Heart right ventricle (tissue), 16 donors: ENCODE measurements at places on chromosomes 11 and 22.
A peak's percentile ranks its signal among the peaks of the same experiment; 100 is the strongest.

DNA sequence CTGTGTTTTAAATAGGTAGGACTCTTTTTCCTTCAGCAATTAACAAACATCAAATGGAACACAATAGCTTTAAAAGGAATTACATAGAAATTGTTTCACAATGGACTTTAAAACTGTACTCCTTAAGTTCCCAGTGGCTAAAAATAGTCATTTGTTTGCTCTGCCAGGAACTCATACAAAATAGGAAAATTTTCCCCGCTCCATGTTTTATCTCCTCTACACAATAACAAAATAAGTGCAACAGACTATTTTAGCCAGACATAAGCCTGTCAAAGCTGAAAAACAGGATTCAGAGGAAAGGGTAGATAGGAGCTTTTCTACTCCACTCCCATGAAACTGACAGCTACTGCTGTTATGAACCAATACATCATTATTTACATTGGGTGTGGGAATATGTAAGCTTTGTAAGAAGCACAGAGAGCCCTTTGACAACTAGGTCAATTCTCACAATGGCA is 90.1 kb downstream of the STK33 start:
- DNase-seq, result no peak

DNA sequence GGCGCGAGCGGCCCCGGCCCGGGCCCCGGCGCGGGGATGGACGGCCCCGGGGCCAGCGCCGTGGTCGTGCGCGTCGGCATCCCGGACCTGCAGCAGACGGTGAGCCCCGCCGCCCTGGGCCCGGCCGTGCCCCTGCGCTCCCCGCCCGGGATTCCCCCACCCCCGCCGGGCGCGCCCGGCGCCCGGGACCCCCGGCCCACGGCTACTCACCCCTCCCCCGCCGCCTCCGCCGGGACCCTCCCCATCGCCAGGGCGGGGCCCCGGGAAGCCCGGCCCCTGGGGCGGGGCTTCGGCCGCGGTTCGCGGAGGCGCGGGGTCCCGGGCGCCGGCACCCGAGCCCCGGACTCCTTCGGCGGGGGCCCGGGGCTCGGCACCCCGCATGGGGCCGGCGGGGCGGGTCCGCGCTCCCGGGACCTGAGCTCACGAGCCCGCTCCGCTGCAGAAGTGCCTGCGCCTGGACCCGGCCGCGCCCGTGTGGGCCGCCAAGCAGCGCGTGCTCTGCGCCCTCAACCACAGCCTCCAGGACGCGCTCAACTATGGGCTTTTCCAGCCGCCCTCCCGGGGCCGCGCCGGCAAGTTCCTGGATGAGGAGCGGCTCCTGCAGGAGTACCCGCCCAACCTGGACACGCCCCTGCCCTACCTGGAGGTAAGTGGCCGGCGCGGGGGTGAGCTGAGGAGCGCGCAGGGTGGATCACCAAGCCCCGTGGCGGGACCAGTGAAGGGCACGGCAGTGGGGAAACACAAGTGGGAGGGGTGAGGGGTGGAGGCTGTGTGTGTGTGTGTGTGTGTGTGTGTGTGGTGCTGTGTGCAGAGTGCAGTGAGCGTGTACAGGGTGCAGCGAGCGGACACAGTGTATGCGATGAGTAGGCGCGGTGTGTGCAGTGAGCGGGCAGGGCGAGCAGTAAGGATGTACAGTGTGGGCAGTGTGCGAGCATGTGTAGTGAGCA is 2.3 kb downstream of the SHANK3 start:
- no peak for DNase-seq

GRCh38 chr11:18844753-18845367 is 53.3 kb upstream of the PTPN5 start:
- DNase-seq, result no peak

DNA sequence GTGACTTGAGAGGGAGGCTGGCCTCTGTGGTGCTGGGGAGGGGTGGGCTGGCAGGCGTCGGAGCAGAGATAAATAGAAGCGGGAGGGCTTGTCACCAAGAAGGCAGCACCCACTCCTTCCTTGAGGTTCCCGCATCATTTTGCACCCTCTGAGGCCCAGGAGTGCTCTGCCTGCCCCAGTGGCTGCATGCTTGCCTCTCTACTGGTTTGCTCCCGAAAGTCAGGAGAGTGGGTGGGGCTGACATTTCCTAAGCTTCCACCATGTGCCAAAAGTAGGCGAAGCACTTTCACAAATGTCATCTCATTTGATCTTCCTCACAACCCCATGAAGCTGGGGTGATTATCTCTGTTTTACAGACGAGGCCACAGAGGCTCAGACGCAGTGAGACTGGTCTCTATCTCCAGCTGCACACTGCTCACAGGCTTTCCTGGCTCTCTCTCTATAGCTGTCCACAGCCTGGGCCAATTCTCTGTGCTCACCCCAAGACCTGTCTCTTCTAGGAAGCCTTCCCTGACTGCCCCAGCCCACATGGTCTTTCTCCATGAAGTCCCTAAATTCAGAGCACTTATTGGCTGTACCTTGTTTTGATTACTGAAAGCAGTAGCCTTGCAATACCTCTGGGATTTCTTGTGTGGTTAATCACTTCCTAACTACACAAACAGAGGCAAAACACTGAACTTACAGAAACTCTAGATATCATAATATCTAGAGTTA is 2.6 kb upstream of the UCP3 start:
- no peak for DNase-seq

DNA sequence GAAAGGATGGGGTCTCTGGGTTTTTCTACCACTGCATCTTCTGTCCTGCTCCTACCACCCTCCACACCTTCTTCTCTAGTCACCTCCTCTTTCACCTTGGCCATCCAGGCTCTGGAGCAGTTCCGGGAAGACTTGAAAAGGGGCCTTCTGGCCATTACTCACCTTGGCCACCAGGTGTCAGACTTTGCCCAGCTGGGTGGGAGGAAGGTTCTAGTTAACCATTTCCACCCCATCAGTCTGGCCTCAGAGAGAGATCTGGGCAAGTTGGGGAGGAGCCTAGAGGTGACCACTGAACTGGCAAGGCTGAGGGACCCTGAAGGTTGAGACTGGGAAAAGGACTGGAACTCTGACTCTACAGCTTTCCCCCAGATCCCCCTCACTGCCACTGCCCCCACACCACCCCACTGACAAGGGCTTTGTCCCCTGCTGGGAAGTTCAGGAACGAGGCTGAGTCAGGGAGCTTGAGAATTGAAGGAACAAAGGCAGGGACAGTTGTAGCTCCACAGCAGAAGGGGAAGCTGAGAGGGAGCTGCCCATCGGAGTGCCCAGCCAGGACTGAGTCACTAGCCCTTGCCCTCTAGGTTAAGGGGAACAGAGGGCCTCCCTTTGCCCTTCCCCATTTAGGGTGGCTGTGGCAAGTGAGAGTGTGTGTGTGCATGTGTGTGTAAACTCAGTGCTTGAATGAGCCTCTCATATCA is 3.7 kb upstream of the POLD4 start:
- peak; percentile 42 for DNase-seq

- no peak for DNase-seq
Measured at GRCh38 chr22:41263704-41264103, 22.3 kb downstream of the RANGAP1 start.

DNA sequence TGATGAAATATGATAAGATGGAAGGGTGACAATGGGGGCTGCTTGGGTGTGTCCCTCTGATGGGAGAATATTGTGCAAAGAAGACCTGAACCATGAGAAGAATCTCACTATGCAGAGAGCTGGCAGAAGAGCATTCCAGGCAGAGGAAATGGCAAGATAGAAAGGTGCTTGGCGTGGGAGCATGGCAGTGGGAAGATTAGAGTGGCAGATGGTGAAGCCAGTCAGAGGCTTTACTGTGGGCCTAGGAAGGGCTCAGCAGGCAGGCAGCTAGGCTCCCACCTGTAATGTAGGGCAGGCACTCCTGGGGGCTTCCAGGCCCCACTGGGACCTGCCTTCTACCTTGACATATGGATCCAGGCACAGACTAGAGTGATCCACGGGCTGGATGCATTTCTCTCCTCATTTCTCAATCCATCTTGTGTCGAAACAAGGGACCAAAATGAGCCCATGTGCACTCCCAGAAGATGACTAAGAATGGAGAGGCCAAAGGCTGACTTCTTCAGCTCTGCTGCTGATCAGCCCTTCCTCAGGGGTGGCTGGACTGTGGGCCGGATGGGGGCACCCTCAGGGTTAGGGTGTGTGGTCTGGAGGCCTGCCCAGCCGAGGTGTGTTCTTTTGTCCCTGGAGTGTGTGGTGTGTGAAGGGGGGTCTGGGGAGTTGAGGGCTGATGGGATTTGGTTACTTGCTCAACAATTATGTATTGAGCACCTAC is 88.3 kb downstream of the TSPAN18 start:
- no peak for DNase-seq

DNA sequence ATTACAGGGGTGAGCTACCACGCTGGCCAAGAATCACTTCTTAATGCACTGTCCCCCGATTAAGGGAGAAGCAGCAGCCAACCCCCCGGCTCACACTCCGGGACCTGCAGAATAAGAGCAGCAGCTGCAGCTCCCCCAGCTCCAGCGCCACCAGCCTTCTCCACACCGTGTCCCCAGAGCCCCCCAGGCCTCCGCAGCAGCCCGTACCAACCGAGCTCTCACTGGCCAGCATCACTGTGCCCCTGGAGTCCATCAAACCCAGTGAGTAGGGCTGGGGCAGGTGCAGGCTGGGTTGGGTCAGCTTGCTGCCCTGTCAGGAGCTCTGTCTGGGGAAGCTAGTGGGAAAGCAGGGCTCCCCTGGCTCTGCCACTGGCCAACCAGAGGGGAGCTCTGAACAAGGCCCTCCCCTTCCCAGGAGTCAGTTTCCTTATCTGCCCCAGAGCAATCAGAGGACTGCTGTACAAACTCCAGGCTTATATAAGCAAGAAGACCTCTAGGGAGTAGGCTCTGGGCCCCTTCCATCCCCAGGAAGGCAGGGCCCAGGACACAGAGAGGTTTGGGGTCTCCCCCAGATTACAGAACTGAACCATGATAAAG is 8.5 kb upstream of the SH3BP1 start:
- no peak for DNase-seq

- no peak for DNase-seq
Measured at GRCh38 chr11:128532572-128533091, 54.7 kb downstream of the ETS1 start.

- DNase-seq, result no peak
Measured at GRCh38 chr11:26620282-26621045, 48.4 kb upstream of the MUC15 start.

DNA sequence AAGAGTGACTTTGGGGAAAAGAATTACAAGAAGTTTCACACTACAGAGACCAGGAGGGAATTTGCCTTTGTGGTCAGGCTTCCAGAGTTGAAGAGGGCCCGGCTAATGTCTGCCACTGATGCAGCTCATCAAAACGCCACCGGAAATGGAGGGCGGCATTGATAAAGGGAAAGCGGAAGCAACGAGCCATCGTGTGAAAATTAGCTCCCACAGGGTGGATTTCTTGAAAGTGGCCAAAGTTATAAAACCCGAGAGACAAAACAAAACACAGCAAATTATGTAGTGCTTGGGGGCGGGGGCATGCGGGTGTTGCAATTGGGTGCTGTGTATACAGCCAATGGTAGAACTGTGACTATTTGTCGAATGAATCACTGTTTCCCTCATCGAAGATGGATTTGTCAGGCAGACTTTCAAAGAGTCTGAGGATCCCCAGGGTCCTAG is 113.0 kb downstream of the ADAMTS15 start:
- no peak for DNase-seq

- DNase-seq, result no peak
Measured at GRCh38 chr11:24413391-24413790, 83.5 kb upstream of the LUZP2 start.

GRCh38 chr11:43234881-43235280 is 76.9 kb upstream of the API5 start:
- no peak for DNase-seq

GRCh38 chr11:69301081-69301454 is 7.1 kb downstream of the MYEOV start:
- DNase-seq, result no peak

DNA sequence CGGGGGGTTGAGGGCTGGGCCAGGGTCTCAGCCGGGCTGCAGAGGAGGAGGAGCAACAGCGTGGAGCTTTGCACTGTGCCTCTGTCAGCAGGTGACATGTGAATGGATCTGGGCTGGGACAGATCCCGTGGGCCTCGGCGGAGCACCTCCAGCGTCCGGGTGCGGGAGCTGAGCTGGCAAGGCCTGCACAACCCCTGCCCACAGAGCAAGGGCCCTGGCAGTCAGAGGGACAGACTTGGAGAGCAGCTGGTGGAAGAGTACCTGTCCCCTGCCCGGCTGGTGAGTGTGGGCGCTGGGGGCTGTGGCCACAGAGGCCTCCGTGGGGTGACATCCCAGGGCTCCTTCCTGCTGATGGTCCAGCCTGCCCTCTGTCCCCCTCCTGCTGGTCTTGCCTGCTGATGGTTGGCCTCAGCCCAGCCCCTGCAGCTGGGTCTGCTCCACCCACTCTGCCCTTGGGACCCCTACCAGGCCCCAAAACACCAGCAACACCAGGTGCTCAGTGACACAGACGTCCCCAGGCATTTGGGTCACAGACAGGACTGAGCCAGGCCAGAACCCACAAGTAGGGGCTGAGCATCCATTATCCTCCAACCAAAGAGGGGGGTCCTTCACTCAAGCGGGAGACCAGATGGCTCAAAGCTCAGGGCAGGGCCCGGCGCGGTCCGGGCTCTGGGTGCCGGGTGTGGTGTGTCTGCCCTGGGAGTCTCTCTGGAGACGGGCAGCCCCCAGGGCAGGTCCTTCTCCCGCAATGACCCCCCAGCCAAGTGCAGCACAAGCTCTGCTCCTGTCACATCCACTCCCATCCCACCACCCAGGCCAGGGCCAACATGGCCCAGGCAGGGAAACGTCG is 3.5 kb downstream of the LRRC56 start:
- DNase-seq, result peak; percentile 7

DNA sequence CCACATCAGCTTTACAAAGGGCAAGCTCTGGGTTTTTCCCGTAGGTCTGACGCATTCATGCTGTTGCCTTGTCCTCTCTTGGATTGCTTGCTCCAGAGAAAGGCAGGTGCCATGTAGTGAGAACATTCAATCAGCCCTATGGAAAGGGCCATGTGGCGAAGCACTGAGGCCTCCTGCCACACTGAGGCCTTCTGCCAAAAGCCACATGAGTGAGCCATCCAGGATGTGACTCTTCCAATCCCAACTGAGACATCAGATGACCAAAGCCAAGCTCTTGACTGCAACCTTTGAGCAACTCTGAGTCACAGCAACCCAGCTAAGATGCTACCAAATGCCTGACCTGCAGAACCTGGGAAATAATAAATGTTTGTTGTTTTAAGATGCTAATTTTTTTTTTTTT is 9.0 kb upstream of the PANX3 start:
- no peak for DNase-seq

DNA sequence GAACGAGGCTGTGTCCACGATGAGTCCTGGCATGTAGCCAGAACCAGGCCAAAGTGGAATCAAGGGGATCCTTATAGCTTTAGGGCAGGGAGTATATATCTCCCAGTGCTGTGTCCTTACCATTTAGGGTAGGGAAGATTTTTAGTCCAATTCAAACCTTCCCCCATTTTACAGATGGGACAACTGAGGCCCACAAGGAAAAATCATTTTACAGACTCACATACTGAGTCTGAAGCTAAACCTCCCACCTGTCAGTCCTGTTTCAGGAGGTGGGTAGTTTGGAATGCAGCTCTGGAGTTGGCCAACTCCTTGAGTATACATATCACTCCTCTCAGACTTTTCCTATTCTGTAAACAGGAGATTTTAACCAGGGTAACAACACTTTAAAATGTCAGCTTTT is 33.1 kb upstream of the TFIP11 start:
- no peak for DNase-seq

- DNase-seq, result no peak
Measured at GRCh38 chr11:38824573-38824972, 2226.5 kb upstream of the RAG2 start.

GRCh38 chr11:14420223-14420622 is 61.2 kb upstream of the RRAS2 start:
- no peak for DNase-seq
